Stimulated activated CD8-positive, alpha-beta memory T cell treated with anti-CD3 and anti-CD28 coated beads, Interleukin-2, amount 100 ng/mL, for 1 hour (primary cell): ENCODE measurements at places on chromosomes 6 and 20.
A peak's percentile ranks its signal among the peaks of the same experiment; 100 is the strongest.

DNA sequence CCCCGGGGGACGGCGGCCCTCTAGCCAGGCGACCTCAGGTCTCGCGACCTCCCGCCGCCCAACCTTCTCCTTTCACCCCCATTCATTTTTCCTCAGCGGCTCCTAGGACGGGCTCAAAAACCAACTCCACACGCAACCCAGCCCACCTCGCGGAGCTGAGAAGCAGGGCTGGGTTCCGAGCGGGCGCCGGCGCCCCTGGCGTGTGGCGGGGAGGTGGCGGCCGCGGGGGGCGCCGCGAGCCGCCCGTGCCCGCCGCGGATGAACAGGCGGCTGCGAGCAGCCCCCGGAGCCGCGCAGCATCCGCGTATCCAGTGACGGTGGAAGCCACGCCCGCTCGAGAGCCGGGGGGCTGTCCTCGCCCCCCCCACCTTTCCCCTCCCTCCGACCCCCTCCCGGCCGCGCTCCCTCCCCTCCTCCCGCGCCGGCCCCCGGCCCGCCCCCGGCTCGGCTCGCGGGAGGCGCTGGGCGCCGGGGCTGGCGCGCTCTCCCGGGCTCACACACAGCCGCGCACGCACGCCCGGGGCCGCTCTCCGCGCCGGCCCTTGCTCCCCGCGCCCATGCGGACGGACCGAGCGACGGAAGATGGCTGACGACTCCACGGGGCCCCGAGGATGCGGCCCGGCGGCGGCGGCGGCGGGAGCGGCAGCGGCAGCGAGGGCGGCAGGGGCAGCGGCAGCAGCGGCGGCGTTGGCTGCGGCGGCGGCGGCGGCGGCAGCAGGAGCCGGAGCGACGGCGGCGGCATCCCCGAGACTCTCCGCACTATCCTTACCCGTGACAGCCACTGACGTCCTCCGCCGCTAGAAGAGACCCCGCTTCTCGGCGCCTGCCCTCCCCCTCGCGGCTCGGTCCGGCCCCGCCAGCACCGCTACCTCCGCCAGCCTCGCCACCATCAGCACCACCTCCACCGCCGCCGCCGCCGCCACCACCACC, at the start of gene SOBP:
Gene SOBP (plus strand): TSS at position 482 of the 930 bp plus-strand sequence. CDS start 500 bp downstream, outside the sequence.
- no peak for DNase-seq

DNA sequence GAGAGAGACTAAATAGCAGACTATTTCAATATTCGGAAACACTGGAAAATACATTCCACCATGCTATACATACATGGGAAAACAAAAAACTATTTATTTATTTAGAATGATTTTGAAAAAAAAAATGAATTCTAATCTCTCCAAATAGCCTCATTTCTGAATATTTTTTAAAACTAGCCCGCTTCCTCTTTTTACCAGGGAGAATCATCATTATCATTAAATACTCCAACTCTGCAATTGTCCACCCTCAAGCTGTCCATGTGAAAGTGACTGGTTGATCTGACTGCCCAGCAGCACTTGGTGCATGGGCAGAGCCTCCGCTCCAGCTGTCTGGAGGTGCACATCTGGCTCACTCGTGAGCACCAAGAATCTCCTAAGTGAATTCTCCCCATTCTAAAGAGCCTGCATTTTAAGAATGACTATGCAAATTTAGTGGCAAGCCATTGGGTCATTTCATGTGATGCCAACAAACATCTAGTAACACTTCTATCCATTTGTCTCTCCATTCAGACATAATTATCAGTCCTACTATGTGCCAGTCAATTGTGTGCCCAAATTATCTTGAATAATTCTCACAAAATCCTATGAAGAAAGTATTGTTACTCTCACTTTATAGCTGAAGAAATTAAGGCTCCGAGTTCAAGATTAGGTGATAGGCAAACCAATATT, 64.8 kb downstream of the INSM1 start:
- DNase-seq: no peak

DNA sequence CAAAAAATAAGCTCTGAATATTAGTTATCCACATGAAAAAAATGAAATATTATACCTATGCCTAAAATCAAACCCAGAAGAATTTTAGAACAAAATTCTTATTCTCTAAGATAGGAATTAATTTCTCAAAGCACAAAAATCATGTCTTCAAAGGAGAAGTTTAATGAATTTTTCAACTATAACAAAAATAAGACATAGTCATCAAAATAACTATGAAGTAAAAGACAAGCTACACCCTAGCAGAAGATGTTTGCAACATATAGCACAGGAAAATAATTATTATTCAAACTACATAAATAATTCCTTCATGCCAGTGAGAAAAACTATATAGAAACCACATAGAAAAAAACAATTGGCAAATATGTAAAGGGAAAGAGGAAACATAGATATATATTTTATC, 1203.6 kb upstream of the GJE1 start:
- DNase-seq: no peak

DNA sequence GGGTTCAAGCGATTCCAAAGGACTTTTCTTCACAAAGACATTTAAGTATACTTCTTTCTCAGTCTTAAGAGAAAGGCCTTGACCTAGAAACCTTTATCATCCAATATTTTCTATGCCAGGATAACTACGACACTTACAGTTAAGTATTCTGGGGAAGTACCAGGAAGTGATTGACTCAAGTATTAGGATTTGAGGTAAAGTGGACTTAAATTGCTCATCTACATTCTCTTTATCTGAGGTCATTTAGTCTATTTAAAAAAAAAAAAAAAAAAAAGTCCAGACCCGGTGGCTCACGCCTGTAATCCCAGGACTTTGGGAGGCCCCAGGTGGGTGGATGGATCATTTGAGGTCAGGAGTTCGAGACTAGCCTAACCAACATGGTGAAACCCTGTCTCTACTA, 114.7 kb downstream of the ZFAND3 start:
- DNase-seq: no peak

GRCh38 chr6:13076575-13076974, 251.8 kb downstream of the TBC1D7 start:
- no peak for DNase-seq

DNA sequence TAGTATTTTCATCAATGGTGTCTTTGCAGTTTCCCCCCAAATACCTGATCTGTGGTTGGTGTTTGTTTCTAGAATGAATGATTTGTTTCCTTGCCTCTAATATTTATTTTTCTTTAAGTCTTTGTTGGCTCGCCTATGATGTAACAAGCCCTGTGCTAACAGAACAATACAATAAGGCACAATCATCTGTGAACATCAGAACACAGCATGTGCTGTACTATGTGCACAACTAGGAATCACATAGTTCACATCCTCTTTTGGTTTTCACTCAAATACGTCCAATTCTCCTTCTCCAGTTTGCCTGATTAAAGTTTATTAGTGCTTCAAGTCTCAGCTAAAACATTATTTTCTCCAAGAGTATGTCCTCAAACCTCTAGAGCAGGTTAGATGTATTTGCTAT, 613.1 kb downstream of the EPHA7 start:
- DNase-seq: no peak

DNA sequence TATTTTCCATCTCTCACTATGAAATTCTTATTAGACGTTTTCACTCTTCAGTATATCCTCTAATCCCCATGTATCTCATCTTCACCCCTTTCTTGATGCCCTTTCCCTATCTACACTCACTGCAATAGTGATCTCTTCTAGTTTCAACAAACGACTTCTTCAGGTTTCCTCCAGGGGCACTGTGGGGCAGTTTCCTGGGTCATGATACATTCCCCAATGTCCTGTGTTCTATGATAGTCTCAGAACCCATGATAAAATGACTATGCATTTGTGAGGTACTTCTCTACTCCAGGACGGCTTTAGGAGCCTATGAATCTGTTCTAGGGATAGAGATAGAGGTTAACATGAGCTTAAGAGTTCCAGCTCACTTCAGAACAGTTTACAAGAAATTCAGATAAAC, 183.3 kb downstream of the FOXC1 start:
- no peak for DNase-seq

GRCh38 chr6:116385459-116385802, 14.7 kb downstream of the DSE start:
- no peak for DNase-seq

DNA sequence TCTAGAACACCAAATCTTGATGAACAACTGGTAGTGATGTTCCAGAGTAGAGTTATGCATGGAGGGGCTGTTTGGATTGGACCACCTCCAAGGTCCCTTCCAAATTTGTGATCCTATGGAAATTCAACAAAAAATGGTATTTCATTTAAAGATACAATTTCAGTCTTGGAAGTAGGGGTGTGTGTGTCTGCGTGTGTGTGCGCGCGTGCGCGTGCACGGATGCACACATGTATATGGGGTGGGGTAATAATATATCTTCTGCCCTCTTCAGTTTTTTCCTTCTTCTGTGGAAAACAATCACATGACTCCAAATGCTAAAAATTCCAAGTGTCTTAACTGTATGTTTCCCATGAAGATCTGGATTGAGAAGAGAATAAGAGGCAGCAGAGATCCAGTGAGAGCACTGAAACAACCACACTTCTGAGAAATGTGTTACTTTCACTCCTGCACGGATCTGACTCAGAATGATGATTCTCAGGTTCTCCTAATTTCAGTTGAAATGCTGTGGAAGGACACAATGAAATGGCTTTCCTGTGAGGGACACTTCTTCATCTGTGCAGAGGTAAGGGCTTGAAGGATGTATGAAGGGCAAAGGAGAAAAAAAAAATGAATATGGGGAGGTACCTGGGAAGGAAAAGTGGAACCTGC, 10.6 kb upstream of the IL17F start:
- DNase-seq: no peak

DNA sequence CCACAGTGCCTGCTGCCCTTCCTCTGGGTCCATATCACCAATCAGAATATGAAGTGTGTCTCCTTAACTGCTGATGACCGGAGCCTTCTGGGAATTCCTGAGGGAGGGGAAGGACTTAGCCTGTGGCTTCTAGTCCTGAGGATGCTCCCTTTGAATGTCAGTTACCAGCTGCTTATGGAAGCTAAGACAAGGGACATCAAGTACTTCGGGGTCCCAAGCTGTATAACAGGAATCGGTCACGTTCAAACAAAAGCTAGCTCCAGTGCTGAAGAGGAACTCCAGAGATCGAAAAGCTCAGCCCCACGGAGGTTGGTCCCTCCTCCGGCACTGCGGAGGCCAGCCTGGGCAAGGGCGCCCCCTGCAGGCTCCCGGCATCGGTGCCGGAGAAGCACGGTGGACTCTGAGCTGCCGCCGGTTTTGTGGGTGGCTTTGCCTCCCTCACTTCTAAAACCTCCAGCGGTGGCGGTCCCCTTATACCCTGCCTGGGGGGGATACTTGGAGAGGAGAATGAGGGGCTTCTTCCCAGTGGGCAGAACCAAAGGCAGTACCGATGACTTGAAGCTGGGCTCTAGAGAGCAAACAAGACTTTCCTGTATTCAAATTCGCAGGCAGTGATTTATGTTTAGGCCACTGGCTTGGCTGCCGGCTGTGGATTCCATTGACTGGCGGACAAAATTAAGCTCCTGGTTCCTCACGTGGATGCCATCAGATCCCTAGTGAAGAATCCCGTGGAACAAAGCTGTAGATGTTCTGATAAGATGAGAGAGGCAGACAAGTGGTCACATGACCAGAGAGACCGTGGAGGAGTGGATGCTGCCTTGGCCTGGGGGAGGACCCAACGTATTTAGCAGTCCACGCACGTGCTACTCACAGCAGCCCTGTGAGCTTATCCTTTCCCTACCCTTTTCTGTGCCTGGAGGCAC, 16.2 kb upstream of the UBR2 start:
- DNase-seq: peak; percentile 81

GRCh38 chr6:18414116-18414515, 27.0 kb downstream of the RNF144B start:
- DNase-seq: no peak

DNA sequence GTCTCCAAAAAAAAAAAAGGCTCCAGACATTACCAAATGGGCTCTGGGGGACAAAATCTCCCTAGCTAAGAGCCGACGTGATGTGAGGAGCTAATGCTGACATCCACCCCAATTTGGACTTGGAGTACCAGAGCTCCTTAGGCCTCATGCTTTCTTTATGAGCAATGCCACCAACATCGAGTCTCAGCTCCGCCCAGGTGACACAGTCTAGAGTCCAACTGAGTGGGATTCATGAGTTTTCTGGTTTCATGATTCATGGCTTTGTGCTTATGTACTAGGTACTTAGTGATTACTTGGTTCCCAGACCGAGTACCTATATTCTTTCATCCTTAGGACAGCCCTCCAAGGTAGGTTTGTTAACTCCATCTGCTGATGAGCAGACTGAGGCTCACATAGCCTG, 4.4 kb downstream of the ANKRD60 start:
- no peak for DNase-seq

DNA sequence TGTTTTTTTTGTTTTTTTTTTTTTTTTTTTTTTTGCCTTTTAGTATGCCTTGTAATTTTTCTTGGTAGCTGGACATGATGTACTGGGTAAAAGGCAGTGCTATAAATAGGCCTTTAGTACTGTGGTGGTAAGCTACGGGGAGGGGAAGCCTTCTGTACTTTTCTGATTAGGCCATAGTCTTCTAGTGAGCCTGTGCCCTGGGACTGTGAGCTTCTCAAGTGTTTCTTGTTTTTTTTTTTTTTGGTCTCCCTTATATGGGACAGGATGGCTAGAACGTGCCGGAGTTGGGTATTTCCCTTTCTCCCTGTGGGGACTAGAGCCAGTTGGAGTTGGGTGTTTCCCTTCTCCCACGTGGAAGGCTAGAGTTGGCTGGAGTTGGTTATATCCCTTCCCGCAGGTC, 59.4 kb upstream of the PRELID3B start:
- DNase-seq: no peak

GRCh38 chr6:162099685-162100084, 627.9 kb downstream of the PRKN start:
- DNase-seq: no peak

DNA sequence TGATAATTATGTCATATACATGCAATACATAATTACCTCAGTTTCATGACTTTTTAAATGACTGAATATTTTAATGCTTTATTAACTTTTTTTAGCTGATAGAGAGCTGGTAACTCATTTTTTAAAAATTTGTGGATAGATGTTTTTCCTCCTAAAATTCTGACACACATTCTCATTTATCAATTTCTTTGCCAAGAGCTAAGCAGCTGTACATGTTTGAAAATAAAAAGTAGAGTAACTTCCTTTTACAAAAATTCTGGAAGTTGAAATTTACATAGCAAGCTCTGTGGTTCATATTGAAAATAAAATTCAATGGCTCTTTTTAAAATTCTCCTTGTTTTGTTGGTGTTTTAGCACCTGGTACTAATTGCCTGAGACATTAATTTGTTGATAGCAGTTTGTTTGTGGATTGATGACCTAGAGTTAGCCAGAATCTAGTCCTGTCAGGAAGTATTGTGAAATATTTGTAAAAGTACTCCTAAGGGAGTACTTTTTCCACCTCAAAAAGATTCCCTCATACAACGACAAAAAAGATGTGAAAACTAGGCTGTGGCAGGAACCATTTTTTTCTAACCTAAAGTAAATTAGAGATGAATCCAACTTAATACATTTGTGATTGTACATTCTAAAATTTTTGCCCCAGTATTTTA, 621.8 kb downstream of the BCKDHB start:
- DNase-seq: no peak

- DNase-seq: no peak
Observed at GRCh38 chr6:43627008-43627825, 1.8 kb downstream of the GTPBP2 start.
